ENCODE measurements at places on chromosomes 1 and 21.
A peak's percentile ranks its signal among the peaks of the same experiment; 100 is the strongest.

- peak; percentile 50 for DNase-seq
Observed at GRCh38 chr1:32361674-32362473, 411 bp downstream of the FAM229A start.

GRCh38 chr1:100290291-100290690, 24.3 kb downstream of the RTCA start:
- no peak for DNase-seq

DNA sequence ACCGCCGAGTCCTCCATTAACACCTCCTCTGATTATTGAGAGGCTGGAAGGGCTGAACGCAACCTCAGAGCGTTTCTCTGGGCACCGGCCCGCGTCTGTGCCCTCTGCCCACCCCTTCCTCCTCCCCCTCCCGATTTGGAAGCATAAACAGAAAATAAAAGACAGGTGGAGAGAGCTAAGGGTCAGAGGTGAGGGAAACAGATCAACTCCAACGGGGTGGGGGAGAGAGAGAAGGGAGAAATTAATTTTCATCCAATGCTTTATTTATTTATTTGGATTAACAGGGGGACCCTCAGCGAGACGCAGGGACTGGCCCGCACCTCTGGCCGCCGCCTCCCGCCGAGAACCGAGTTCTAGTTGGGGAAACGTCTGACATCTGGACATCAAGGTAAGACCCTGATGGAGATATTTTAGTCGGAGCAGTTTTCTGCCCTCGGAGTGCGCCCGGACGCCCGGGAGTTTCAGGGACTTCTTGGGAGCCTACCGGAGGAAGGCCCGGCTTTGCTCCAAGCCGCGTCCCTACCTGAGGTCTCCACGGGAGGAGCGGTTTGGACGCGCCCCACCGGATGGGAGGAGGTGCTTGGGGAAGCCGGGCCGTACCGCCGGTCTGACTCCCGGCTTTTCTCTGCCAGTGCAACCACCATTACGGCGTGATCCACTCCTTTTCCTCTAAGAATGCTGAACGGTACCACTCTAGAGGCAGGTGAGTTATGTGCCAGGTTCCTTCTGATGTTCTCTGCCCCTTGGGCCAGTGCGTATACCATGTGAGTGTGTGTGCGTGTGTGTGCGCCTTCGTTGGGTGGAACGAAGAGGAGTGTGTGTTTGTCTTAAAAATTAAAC, 5.1 kb upstream of the LHX9 start:
- DNase-seq = no peak

- DNase-seq = no peak
Observed at GRCh38 chr21:36745459-36745858, 46.5 kb downstream of the SIM2 start.

DNA sequence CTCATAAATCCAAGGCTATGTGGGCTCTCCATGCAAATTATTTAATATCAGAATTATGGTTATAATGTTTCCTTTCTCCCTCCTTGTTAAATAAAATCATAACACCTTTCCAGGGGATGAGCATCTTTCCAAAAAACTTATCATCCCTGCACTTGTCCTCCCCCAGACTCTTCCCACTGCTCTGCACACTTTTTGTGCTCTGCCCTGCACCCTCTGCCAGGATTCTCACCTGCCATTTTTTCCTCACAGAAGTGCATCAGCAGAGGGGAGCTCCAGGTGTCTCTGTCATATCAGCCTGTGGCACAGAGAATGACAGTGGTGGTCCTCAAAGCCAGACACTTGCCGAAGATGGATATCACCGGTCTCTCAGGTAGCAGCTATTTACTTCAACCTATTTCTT, 20.9 kb downstream of the SYT11 start:
- no peak for DNase-seq

DNA sequence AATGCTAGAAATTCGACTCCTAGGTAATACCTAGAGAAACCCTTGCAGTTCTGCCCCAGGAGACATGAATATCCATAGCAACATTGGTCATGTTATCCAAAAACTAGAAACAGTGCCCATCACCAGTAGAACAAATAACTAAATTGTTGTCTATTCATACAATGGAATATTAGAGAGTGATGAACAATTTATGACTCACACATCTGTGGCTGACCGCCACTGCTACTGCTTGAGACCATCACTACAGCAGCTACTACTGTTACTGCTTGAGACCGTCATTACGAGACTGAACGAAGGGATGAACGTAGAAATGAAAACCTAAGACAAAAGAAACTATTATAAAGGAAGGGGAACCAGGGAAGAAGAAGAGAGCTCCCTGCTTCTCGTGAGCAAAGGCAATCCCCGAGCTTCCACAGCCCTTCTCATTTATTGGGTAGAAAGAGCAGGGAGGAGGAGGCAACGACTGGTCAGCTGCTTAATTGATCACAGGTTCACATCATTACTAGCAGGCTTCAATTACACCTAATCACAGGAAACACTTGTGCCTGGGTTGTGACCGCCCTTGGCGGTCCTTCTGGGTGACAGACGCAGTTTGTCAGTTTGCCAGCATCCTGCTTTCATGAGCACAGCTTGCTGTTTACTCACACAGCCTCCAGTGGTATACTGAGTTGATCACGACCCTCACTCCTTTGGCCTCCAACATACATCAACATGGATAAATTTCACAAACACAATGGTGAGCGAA, 14.1 kb upstream of the PADI4 start:
- DNase-seq = peak; percentile 61
